ENCODE measurements at places on chromosomes 2 and 18.

DNA sequence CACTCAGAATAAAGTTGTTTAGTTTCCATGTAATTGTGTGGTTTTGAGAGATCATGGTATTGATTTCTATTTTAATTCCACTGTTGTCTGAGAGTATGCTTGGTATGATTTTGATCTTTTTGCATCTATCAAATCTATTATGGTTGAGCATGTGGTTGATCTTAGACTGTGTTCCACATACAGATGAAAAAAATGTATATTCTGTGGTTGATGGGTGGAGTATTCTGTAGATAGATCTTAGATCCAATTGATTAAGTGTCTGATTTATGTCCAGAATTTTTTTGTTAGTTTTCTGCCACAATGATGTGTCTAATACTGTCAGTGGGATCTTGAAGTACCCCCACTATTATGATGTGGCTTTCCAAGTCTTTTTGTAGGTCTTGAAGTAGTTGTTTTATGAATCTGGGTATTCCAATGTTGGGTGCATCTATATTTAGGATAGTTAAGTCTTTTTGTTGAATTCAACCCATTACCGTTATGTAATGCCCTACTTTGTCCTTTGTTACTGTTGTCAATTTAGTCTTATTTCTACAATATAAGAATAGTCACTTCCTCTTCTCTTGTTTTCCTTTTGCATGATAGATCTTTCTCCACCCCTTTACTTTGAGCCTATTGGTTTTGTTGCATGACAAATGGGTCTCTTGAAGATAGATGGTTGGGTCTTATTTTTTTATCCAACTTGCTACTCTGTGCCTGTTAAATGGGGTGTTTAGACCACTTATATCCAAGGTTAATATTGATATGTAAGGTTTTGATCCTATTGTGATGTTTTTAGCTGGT lies 101.8 kb downstream of the TRABD2A start:
- DNase-seq, result no peak

DNA sequence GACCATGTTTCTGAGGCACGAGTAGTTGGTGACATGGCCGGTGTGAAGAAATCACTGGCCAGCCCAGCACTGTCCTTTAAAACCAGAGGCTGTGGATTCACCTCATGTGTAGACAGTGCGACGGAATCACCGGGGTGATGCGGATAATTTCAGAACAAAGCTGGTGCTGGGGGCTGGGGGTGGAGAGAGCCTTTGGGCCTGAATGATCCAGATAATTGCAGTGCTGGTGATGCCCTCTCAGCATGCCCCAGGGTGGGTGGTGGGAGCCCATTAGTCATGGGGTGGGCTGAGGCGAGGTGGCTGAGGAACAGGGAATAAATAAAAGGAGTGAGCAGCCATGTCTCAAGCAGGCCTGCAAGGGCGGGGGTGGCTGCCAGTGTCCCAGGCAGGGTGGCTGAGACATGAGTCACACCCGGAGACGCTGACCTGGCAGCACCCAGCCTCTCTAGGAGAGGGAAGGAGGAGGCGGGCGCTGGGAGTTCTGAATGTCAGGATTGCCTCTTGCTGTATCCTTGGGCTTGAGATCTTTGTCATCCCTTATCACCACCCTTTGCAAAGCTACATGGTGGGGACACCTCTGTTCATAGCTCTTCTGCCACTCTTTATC lies 151.1 kb upstream of the MSH6 start:
- no peak for DNase-seq

- no peak for DNase-seq
These were observed 15.7 kb downstream of the IRS1 start for GRCh38 chr2:226783885-226784284.

GRCh38 chr2:134745023-134745422 lies 26.2 kb upstream of the TMEM163 start:
- peak; percentile 43 for DNase-seq

DNA sequence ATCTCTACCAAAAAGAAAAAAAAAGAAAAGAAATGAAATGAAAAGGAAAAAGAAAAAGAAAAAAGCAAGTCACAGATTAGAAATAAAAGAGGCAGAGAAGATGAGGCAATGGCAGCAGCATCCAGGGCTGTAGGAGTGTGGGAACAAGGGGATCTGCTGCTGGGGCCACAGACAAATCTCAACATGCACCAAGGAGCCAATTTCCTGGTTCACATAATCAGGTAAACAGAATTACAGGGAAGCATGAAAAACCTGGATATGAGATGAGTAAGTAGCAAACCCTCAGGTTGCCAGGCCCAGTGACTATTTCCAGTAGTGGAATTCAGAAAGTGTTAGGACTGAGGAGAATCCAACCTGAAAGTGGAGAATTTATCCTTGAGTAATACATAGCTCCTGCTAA lies 77.4 kb upstream of the ARHGAP28 start:
- DNase-seq, result no peak

GRCh38 chr2:199742884-199743283 lies 108.1 kb downstream of the FTCDNL1 start:
- DNase-seq, result no peak

DNA sequence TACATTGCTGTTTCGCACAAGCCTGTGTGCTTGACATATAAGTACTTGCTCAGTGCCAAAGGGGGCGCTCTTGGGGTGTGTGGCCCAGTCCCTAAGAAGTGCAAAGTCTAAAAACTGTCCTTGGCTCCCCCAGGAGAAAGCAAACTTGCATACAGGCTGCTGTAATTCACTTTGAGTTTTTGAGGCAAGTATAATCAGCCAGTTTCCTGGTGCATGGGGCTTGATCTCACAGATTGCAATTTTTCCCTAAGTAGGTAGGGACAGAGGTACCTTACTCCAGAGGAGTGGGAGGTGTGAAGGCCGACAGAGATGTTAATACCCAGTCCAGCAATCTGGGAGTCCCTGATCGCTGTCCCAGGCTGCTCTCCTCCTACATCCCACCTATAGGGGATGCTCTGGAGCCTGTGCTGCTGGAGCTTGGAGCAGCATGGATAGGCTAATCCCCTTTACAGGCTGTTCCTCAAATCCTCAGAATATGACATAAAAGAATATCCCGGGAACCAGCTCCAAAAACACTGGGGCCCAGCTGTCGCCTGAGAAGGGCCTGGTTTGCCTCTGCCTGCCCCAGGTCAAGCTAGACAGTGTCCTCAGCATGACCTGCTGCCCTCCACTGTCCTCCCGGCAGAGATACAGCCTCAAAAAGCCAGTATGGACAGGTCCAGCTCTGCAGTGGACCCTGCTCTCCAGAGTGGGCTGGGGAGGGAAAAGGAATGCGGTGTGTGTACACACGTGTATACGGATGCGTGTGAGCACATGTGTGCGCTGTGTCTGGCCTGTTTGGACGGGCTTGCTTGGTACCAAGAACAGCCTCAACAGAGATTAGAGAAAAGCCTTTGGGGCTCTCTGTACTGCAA lies 136.5 kb upstream of the HAAO start:
- peak; percentile 96 for DNase-seq

- peak; percentile 86 for DNase-seq
These were observed 16.0 kb upstream of the SNORC start for GRCh38 chr2:232854082-232854481.
